ENCODE measurements at places on chromosomes 4 and X.

DNA sequence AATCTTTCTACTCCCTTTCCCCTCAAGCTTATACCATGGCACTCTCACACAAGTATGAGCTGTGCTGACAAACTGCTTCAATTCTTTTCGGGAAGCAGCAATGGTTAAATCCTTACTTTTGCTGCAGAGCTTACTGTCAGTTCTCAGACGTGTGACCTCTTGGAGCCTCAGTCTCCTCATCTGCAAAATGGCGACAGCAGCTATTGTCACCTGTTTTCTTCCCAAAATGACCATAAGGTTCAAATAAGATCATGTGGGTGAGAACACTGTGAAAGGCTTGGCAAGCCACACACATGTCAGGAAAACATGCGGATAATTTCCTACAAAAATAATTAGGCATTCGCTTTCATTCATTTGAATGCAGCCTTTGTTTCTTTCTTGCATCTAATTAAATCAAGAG lies 36.8 kb upstream of the IRF2 start:
- no peak for DNase-seq

DNA sequence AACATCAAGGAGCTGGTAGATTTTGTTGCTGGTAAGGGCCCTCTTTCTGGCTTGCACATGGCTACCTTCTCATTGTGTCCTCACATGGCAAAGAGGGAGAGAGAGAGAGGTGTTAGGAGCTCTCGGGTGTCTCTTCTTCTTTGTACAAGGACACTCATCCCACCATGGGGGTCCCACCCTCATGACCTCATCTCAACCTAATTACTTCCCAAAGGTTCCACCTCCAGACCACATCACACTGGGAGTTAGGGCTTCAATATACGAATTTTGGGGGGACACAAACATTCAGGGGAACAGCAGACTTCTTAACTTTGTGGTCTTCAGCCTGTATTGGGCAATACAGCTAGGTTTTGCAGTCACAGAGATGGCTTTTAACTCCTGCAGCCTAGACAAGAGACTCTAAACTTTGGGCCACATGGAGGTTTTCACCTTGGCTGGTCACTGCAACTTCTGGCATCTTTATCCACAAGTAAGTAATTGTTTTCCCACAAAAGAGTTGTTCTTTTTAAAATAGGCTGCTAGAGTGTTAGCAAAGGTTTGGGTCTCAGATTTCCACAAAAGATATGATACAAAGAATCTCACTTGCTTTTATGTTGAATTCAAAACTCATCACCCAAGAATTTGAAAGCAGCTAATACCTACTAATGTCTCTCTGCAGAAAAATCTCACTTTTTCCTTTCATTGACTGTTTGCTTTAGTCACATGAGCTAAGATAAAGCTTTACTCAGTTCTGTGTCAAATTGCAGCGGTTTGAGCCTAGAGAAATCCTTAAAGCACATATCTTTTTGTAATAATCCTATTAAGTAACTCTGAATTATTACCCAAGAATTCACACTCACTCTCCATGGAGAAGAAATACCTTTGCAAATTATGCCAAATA lies 39.6 kb upstream of the BBS12 start:
- no peak for DNase-seq

GRCh38 chrX:133859336-133859735 lies 126.1 kb downstream of the GPC3 start:
- no peak for DNase-seq

- DNase-seq: no peak
Measured at GRCh38 chr4:117068120-117068519, 17.3 kb downstream of the TRAM1L1 start.

GRCh38 chr4:129515356-129515755 lies 419.4 kb downstream of the C4orf33 start:
- DNase-seq: no peak

GRCh38 chrX:11117745-11118144 lies 6.6 kb downstream of the HCCS start:
- no peak for DNase-seq

DNA sequence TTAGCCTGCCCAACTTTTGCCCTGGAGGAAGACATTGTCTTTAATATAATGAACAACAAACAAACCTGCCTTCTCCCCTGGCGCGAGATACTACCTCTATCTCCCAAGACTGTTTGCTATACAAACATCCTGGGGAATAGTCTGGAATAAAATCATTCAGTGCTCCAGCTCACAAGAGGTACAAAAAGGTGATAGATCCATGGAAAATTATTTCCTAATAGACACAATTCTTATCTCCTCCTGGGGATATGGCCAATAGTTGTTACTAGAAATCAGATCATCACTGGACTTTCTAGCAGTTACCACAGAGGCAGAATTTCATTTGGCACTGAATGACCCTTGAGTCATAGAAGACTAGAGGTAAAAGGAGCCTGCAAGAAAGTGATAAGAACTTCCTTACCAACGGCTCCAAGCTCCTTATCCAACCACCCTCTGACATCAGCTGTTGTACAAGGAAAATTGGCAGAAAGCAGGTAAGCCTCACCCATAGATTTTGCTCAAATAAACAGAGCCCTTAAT lies 38.1 kb downstream of the MID1 start:
- DNase-seq: no peak

DNA sequence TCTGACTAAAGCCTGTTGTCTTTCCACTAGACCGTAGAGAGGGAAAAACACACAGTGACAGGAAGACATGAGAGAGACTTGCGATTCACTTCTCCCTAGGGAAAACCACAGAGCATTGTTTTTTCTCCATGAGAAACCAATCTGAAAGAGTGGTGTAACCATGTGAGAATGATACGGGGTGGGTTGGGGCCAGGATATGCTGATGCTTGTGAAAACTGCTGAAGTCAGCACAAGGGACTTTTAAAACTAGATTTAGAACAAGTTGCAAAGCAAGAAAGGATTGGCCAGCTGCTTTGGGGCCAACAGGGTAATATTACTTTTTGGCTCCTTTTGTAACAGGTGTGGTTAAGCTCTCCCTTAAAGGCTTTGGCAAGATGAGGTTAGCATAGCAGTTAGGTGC lies 66.1 kb downstream of the NHSL2 start:
- no peak for DNase-seq

GRCh38 chrX:139739138-139739537 lies 31.2 kb upstream of the MCF2 start:
- no peak for DNase-seq

DNA sequence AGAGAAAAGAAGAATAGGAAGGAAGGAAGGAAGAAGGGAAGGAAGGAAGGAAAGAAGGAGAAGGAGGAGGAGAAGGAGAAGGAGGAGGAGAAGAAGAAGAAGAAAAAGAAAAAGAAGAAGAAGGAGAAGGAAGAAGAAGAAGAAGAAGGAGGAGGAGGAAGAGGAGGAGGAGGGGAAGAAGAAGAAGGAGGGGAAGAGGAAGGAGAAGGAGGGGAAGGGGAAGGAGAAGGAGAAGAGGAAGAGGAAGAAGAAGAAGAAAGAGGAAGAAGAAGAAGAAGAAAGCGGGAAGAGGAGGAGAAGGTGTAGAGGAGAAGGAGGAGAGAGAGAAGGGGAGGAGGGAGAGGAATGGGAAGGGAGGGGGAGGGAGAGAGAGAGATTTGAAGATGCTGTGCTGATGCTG lies 22.6 kb downstream of the CCKAR start:
- no peak for DNase-seq

DNA sequence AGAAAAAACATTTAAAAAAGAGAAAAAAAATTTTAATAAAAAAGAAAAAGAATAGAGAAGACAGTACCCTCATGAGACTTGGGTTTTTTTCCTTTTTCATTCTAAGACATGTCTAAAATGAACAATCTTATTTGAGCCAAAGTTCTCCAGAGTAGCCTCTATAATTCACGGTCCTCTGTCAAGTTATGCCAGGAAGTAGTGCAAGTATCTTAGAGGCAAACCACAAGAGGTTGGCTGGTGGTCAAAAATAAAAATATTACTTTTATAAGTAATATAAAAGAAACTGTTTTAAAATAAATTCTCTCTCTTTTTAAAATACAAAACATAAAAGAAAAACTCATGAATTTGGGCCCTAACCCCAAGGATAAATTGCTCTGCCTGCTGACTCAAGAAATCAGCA lies 26.5 kb downstream of the HNRNPDL start:
- no peak for DNase-seq

DNA sequence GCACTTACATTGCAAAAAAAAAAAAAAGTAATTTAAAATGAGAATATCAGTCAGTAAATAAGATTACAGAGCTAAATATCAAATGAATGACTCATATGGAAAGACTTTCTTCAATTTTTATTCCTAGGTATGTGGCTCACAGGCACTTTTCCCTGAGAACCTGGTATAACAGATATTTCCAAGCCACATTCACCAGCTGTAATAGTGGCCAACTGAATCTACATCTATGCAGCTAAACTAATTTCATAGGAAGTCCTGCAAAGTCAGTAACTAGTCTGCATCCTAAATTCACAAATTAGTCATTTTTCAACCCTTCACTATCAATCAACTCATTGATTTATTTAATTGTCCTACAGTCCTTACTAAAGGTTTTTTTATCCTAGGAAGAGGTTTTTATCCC lies 5.6 kb downstream of the PDE5A start:
- no peak for DNase-seq

GRCh38 chrX:136473663-136474062 lies 14.1 kb upstream of the BRS3 start:
- no peak for DNase-seq

DNA sequence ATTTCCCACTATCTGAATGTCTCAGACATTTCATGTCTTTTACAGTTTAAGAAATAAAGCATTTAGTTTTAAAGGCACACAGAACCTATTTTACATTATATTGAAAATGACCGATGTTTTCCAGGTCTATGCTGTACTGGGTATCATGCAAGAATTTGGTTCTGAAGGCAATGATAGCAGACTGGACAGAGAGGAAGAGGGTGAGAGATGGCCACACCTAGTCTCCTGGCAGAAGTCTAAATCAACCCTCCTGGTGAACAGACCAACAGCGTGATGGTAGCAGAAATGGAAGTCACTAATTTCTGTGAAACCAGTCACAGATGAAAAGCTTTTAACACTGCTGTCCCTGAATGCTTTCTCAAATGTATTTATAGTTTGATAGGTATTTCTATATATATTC lies 41.9 kb downstream of the MID1 start:
- DNase-seq: no peak

DNA sequence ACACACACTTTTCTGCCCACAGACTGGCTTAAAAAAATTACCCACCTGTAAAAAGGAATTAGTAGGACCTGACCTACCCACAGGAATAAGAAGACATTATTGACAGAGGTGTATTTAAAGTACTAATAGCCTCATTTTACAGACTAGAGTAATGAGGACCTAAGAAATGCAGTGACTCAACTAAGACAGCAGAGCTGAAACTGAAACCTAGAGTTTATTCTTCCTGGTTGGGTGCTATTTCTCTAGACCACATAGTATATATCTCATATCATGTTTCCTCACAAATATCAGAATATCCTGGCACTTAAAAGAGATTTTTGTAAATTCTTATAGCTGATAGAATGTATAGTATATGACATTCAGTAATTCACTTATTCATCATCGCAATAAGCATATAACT lies 435.0 kb downstream of the MAGEE1 start:
- DNase-seq: no peak
